ENCODE measurements at places on chromosomes 5 and 9.

DNA sequence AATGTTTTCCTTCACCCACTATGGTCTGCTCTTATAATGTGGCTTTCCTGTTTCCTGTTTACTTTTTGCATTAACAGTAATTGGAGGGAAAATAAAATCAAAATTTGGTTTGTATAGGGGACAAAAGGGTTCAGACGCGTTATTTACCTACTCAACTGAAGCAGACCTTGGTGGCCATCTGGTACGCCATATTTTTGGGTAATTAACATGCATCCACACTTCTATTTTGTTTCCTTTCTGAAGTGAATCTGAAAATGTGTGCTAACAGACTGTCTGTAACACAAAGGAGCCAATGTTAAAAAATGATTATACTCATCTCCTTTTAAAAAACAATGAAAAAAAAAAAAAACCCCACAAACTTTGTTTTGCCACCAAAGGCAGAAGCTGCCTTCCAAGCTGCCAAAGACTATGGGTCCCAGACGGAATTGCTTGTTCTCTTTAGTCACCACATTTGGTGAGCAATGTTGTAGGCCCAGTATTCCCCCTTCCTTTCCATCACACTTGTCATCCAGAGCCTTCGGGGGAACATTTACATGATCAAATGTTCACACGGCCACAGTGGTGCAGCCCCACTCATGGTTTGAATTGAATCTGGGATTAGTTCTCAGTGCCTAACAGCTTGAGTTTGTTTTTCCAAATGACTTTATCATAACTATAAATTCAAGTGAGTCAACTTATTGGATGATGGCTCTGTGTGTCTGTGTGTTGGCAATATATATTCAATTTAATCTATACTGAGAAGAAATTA is 323.7 kb upstream of the CD180 start:
- DNase-seq: no peak

- peak; percentile 21 for DNase-seq
These were observed 368.3 kb upstream of the SPATA31A5 start for GRCh38 chr9:60545878-60546385.

DNA sequence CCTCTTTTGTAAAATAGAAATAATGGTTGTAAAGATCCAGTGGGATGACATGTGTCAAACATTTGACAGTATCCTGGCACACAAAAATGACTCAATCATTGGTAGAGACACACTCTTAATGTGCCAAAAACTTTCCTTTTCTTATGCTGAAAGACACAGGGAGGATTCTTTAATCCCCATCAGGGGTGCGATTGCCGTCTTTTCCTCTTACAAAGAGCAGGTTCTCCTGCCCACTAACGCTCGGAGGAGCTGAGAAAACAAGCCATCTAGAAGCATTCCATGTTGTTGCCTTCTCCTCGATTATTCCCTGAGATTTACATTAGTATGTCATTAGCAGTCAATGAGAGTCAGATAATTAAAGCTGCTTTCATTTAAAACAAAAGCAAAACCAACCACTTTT is 342.6 kb upstream of the CCNH start:
- DNase-seq: no peak

- DNase-seq: no peak
These were observed 46.9 kb downstream of the CLINT1 start for GRCh38 chr5:157812086-157812485.

GRCh38 chr5:158709279-158709678 is 390.4 kb downstream of the EBF1 start:
- no peak for DNase-seq

DNA sequence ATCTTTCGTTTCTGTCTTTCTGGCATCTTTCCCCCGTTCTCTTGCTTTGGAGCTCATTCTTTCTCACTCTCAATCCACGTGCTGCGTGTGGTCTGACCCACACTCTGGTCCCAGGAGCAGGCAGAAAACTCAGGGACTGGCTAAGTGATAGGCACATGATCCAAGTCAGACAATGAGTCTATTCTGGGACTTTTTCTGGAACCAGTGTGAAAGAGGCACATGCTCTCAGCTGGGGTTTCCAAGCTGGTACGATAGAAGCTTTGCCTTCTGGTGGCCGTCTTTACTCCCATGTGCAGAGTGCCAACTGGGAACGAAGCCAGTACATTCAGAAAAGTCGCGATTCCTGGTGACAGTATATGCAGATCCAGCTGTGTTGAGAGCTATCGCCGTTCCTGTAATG is 94.4 kb downstream of the PDZD2 start:
- DNase-seq: no peak

- DNase-seq: peak; percentile 23
These were observed 108.9 kb downstream of the ACTL7B start for GRCh38 chr9:108746864-108747263.

- DNase-seq: no peak
These were observed 9.6 kb upstream of the KIF27 start for GRCh38 chr9:83930881-83931280.
